ENCODE measurements at places on chromosomes 2 and 18.

DNA sequence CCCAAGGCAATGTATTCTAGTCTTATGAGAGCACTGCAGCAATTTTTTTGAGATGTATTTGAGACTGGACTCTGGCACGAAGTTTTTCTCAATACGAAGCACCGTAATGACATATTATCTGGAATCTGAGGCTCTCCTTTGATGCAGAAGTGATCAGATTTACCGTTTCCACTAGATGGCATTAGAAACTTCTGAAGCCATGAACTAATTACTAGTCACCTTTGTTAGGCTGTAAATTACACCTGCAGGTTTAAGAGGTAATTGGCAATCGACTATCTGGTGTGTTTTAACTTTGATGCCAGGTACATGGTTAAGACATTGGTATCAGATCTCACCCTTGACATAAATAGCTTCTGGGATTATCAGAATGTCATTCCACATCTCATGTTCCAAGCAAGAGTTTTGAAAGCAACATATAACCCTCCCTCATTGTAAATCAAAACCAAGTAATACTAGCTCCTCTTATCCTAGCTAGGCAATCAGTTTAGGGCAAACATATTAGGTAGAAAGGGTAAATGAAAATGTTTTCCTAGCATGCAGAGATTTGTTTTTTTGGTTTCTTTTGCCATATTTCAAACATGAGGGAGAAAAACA, 254.6 kb upstream of the SPRED2 start:
- DNase-seq = no peak

DNA sequence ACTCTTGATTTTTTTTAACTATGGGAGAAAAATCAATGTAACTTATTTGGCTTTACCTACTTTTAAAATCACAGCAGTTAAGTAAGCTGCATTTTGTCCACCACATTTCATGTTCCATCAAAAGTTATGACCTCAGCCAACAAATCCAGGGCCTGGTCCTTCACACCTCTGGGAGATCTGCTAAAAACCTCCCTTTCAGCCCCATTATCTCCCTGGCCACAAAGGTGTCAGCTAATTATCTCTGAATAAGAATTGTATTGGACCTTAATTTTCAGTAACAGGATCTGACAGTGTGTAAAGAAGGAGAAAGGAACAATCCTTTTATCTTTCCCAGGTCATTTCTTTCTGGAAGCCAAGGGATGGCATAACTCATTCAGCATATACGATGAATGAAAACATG, 359.3 kb downstream of the TMEM182 start:
- no peak for DNase-seq

- DNase-seq = no peak
Observed at GRCh38 chr2:233013027-233013461, at the start of gene NGEF. NGEF (minus strand) TSS chr2:233013256; CDS start chr2:232974890, 38,366 bp downstream.

GRCh38 chr2:74385396-74385795, 5.3 kb upstream of the DCTN1 start:
- DNase-seq = no peak

DNA sequence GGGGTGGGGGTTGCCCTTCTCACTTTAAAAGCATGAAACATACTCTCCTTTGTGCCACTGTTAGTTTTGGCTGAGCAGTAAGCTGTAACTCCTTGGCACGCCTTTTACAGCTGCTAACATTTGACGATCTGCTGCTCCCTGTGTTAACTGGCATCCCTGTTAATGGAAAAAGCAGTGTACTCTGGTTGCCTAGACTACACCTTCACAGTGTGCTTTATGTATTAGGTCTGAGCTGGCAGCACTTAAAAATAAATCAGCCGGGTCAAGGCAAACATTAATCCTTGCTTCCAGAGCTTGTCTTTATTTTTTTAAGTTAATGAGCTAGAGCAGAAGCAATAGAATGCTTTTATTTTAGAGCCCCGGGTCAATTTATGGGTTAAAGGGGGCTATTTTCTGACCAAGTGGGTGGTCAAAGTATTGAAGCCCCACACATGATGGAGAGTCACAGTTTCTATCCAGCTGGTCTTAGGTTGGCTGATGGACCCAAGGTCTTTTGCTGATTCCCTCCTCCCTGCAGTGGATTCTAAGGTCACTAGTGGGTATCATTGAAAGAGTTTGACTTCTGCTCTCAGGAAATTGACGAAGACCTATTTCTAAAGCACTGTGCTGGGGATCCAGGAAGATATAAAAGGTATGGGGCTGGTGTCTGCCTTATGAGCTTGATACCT, 54.5 kb downstream of the CFAP221 start:
- DNase-seq = no peak

DNA sequence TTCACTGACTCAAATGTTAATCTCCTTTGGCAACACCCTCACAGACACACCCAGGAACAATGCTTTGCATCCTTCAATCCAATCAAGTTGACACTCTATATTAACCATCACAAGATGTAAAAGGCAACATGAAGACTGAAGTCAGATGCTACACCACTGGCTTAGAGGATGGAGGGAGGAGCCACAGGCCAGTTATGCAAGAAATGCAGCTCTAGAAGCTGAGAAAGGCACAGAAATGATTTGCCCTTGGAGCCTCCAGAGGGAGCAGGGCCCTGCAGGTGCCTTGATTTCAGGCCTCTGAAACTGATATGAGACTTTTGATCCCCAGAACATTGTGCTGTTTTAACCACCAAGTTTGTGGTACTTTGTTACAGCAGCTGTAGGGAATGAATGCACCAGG, 276.3 kb downstream of the KCNS3 start:
- no peak for DNase-seq

DNA sequence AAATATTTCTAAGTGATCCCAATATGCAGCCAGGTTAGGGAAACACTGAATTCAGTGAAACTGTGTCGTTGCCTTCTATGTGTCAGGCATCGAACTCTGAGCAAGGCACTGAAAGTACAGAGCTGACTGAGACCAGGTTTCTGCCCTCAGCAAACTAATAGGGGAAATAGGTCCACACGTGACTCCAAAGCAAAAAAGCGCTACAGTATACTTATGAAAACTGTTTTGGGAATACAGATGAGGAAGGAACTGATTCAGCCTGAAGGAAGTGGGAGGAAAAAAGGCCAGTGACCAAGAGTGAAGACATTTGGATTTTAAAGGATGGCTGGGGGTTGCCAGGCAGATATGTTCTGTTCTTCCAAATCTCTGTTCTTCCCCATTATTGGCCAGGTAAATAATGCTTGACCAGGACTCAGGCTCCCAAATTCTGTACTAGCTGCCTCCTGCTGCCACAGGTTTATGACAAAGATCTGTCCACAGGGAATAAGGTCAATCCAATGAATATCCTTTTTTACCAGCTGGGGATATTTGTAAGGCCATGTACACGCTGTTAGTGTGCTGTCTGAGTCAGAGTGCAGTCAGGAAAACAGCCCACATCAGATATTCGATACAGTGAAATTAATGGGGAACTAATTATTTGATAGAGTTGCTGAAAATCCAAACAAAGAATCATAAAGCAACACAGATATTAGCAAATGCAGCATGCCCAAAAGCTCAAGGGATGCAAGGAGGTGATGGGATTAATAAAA, 24.5 kb upstream of the INPP4A start:
- DNase-seq = no peak

DNA sequence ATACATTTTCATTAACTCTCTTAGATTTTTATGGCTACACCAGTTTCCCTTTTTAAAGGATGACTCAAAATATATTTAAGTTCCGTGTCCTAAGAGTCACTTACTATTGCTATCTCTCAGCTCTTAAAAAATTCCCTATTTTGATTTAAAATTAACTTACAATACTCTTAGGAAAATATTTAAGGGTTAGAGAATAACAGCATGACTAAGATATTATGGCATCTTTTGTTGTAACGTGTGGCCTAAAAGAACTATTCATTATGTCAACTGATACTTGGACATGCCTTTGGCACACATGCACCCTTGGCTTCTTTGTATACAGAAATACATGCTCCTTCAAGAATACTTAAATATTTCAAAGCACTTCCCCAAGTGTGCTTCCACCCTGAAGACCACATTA, 42.3 kb downstream of the SCN3A start:
- DNase-seq = no peak

GRCh38 chr2:129144082-129144791, 825.6 kb upstream of the HS6ST1 start:
- DNase-seq = no peak

Measured in activated CD4-positive, alpha-beta T cell treated with anti-CD3 and anti-CD28 coated beads, Interleukin-2, amount 10 ng/mL, durations not matched to agents 7 days and 5 days (primary cell).